Left cardiac atrium (tissue), 4 donors: ENCODE measurements at places on chromosomes 12 and 14. TPM values are rescaled to one million over a fixed set of nuclear protein-coding genes. Genes with fewer than 3 reads are reported as not detected.

DNA sequence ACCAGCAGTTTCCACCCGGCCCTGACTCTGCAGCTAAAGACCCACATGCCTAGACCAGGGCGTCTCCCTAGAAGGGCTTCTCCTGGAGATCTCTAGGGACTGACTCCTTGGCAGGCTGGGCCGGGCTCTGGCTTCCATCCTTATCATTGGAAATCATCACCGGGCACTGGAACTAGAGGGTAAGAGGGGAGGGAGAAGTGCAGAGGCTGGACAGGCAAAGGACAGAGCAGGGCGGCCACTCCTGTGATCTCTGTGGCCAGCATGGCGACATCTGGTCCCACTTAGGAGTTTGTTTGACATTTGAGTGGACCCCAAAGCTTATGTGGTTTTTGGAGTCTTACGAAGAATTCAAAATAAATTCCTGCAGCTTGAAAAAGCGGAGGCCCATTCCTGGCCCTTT, 7.1 kb downstream of the LTBP2 start:
- no peak for DNase-seq

GRCh38 chr12:6700646-6701051, at the start of gene PIANP:
Gene PIANP (minus strand): TSS chr12:6700815. CDS start chr12:6698061, 2,754 bp downstream.
- DNase-seq = peak; percentile 45

BRF1 gene
- 18.8 TPM for total RNA-seq

GRCh38 chr14:56333359-56334292, 215.4 kb downstream of the PELI2 start:
- DNase-seq = no peak

CLEC1A gene
- 3.9 TPM for total RNA-seq

GRCh38 chr14:70641548-70642302, at the start of gene TTC9:
Gene TTC9 (plus strand): TSS chr14:70641916. CDS start chr14:70642130, 214 bp downstream.
- no peak for DNase-seq

GRCh38 chr12:193261-193660, 20.7 kb downstream of the SLC6A12 start:
- no peak for DNase-seq

DNA sequence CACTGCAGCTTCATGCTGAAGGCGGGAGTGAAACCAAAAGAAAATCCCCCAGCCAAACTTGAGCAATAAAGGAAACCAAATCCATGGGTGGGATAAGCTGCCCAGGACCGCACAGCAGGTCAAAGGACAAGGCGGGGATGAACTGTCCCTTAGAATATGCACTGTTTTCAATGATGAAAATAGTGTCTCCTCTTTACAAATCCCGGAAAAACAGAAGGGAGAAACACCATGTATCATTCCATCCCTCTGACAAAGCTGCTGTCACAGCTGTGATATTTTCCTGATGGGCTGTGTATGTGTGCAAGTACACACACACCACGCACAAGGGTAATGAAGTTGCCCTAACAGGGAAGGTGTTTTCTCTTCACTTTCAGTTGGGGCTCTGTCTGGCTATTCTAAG, 70.3 kb downstream of the ACTN1 start:
- no peak for DNase-seq

DNA sequence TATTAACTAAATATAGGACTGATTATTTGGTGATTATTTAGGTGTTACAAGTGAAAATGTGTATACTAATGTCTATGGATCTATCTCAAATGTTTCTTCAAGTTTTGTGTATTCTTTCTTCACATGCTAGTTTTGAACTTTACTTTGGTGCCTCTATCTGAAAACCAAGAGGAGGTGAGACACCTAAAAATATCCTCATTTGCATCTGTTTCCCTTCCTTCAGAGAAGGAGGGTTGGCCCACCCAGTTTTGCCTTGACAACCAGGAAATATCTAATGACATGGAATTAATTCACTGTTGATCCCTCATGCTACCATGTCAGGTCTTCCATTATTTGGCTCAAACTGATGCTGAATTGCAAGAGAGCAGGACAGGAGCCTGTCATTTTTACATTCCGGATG, 500.4 kb downstream of the NELL2 start:
- no peak for DNase-seq

TSHR gene
- not detected for total RNA-seq

DNA sequence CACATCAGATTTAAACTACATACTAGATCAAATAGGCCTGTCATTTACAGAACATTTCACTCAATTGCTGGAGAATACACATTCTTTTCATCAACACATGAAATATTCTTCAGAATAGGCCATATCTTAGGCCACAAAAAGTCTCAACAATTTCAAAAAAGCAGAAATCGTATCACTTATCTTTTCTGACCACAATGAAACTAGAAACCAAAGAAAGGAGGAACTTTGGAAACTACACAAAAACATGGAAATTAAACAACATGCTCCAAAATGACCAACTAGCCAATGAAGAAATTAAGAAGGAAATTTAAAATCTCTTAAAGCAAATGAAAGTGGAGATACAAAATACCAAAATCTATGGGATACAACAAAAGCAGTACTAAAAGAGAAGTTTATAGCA, 35.1 kb downstream of the PARP11 start:
- DNase-seq = no peak

- DNase-seq = no peak
Observed at GRCh38 chr12:130482448-130482847, 144.8 kb downstream of the PIWIL1 start.

- no peak for DNase-seq
Observed at GRCh38 chr14:53391631-53392285, 238.6 kb upstream of the DDHD1 start.

DNA sequence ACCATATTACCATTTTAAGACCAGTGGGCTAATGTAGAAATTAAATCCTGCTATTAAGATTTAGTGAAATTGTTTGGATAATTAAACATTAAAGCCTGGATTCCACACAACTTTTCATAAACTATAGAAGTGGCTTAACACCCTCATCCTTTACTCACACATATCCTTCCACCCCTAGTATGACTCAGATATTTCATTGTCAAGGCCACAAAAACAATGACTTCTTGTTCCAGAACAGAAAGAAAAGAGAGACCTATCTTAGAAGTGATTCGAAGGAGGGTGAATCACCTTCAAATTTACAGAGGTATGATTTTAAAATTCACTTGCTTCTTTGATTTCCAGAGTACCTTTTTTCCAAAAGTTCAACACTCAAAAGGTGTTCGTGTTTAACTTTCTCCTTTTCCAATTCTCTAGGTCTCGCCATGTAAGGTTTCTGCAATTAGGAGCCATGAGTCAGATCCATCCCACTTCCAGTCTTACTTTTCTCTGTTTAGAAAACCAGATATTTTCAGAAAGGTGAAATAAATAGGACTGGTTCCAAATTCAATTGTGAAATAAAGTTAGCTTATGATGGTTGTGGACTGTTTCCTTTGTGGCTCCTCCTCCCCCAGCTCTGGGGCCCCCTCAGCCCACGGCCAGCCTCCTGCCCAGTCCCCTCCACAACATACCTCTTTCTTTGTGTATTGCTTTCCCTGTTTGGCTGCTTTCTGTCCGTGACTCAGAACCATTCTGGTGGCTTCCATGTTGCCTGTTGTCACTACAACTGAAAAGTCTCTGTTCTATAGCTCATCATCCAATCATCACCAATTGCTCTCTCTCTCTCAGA, 24.6 kb upstream of the MGP start:
- no peak for DNase-seq

CHFR gene
- 17.1 TPM for total RNA-seq

DNA sequence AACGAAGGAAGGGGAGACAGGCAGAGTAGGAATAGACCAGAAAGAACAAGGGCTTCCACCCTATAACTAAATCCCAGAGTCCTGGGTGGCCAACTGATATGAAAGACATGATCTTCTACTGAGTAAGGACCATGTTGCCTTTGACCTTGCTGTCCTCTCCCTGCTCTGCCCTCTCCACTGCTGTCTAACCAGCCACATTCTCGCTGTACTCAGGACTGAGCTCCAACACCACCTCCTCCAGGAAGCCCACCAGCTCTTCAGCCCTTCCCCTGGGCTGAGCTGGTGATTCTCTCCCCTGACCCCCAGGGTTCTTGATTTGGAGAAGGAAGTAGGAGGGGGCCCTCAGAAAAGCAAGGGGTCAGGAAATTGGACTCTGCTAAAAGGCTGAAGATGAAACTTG, 159.2 kb downstream of the DICER1 start:
- DNase-seq = no peak

- no peak for DNase-seq
Observed at GRCh38 chr12:120019197-120019596, 30.2 kb downstream of the BICDL1 start.

KRT2 gene
- total RNA-seq = not detected

- no peak for DNase-seq
Observed at GRCh38 chr14:62453226-62453625, 592.0 kb downstream of the KCNH5 start.

NIN gene
- 31.8 TPM for total RNA-seq
